ENCODE measurements at places on chromosomes 12 and 14.

DNA sequence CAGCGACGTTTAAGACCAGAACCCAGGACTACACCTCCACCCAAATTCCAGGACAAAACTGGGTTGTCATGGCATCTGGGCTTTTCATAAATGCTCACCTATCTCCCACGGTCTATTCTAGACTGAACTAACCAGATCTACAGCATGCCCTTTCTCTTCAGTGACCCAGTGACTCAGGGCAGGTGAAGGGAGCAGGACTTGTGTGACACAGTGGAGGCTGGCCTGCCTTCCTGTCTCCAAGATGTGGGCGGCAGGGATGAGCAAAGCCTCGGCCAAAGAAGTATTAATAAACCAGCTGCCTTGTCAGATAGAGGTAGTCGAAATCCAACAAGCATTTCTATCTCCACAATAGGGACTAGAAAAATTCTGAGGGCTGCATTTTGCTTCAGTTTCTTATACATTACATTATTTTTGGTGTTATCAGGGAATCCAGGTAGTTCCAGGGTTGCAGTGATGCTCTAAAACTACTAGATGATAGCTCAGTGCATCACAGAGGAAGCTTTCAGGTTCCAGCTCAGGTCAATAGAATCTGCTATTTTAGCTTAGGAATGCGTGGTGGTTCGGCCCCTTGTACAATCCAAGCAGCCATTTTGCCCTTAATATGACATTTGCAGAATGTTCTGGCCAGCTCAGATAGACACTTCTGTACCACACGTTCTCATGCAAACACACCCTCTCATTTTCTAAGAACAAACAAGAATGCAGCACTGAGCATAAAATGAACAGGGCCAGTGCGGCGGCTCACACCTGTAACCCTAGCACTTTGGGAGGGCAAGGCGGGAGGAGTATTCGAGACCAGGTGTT is 4.2 kb upstream of the GLRX5 start:
- DNase-seq = no peak

DNA sequence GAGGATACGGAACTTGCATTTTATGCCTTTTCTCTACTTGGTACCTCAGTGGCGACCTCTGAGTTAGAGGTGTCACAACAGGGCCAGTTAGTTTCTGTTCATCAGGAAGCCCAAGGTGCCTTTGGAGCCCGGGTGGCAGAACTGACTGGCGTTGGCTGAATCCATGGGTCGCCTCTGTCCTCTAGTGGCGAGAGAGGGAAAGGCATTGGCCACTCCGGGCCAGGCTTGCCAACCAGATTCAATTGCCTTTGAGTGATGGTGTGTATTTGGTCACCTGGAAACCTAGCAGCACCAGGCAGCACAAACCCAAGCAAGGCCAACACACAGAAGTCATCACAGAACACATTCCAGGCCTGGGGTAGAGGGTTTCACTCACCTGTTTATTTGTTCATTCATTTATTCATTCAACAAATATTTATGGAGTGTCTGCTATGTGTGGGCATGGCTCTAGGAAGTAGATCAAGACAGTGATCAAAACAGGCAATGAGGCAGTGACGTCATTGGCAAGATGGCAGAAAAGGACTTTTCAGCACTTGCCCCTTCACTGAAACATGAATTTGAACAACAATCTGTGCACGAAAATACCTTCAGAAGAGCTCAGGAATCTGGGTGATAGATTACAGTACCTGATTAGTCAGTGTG is 40.5 kb upstream of the KCNA5 start:
- peak; percentile 66 for DNase-seq

DNA sequence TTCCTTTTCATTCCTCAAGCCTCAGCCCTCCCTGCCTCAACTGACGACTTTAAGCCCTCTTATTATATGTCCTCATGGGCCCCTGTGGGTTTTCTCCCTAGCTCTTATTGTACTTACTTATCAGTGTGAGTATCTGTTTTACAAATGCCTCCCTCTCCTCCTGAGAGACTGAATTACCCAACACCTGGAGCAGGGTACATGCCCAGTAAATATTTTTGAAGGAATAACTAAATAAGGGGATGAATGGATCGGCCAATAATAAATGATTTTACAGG is 95.8 kb upstream of the SLC35F4 start:
- no peak for DNase-seq

DNA sequence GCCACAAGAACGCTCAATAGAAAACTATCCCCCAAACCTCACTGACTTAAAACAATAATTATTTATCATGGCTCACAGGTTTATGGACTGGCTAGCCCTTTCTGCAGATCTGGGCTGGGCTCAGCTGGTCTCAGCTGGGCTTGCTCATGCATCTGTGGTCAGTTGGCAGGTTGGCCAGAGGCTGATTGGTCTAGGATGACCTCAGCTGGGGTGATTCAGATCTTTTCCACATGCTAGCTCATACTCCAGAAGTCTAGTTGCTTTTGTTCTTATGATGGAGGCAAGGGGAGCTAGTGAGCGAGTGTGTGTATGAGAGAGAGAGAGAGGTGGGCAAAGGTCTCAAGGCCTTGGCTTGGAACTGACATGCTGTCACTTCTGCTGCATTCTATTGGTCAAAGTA is 181.2 kb upstream of the NRXN3 start:
- no peak for DNase-seq

DNA sequence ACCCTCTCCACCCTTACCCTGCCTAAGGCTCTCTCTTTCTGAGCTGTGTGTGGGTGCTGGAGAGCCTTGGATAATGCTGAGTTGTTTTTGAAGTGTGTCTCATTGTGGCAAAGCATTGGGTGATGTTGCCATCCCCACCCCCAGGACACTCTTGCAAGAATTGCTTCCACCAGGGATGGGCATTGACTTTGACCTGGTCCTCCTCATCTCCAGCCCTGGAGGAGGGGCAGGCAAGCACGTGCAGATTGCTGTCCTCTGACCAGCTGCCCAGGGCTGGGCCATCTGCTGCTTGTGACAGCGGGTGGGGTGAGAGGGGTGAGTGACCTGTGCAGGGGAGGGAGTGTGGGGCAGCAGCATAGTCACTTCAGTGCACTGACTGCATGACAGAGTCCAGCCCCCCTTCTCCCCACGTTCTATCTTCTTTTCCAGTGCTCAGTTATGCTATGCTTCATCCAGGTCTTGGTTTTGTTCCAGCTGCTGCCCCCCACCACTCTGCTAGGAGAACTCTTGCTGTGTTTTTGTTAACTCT is 26.2 kb downstream of the SUSD6 start:
- DNase-seq = peak; percentile 31

- no peak for DNase-seq
These were observed 15.4 kb downstream of the MON2 start for GRCh38 chr12:62481843-62482540.

DNA sequence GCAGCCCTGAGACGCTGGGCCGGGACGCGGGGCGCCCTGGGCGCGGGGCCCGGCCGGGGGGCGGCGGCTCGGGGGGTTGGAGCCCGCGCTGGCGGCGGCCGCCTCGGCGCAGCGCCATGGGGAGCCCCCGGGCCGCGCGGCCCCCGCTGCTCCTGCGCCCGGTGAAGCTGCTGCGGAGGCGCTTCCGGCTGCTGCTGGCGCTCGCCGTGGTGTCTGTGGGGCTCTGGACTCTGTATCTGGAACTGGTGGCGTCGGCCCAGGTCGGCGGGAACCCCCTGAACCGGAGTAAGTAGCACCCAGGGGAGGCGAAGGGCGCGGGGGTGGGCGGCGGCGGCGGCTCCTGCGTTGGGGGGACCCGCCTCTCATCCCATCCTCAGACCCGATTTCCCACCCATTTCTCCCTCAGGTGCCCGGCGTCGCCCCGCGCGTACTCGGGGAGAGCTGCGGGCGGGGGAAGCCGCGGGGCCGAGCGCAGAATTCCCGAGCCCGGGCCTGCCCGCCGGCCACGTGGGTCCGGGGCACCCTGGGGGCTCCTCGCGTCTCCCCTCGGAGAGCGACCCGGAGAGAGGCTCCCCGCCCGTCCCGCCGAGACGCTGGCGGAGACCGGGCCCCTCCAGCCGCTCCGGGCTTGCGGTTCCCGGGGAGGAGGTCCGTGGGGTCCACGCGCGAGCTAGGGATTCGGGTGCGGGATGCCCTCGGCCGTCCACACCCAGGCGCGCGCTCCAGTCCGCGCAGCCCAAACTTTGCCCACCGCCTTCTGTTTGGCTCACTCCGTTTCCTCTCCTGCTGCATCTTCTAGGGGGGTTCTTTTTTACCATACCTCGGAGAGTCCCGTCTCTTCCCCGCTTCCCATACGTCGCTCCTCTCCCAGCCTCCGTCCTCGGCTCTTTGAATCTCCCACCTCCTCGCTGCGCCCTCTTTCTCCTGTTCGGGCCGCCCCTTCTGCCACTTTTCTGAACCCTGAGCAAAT is 807 bp downstream of the B4GALNT3 start:
- peak; percentile 44 for DNase-seq
